ENCODE measurements at places on chromosomes 2 and 18. TPM values are rescaled to one million over a fixed set of nuclear protein-coding genes. Genes with fewer than 3 reads are reported as not detected.

The TTC32 gene
- total RNA-seq: 8.0 TPM

GRCh38 chr18:28706397-28706796 is 529.5 kb upstream of the CDH2 start:
- no peak for DNase-seq

The NEU2 gene
- total RNA-seq: not detected

DNA sequence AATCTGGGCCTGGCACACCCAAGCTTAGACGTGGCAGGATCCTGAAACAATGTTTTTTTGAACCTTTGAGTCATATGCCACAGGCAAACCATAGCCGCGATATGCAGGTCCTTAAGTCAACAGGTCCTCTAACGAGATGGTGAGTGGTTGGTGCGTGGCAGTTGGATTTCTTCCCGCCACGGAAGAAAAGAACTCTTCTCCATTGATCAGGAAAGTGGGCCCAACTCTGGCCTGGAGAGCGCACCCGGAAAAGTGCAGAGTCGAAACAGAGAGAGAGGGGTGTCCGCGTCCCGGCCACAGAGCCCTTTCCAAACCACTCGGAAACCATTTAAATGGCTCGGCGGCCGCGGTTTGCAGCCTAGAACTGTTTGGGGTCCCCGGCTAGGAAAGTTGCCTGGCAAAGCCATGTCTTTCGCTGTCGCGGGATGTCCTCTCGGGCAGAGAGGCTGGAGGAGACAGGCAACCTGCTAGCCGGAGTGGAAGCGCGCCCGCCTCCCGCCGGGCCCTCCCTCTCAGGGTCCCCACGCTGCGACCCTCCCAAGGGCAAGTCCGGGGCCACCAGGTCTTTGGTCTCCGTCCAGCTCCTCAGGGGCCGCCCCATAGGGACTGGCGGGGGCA is 777 bp downstream of the GALNT3 start:
- peak; percentile 87 for DNase-seq

- DNase-seq: peak; percentile 96
These were observed at the start of gene ODC1 for GRCh38 chr2:10447895-10448575. Gene ODC1 (minus strand): TSS chr2:10448327. CDS start chr2:10445032, 3,295 bp downstream.

GRCh38 chr2:20507166-20507692 is 60.4 kb downstream of the RHOB start:
- DNase-seq: no peak

The TPGS2 gene
- total RNA-seq: 107 TPM

The GREB1 gene
- total RNA-seq: 0.52 TPM

The KLHL29 gene
- total RNA-seq: 8.0 TPM
